ENCODE measurements at places on chromosomes 1 and 21.

DNA sequence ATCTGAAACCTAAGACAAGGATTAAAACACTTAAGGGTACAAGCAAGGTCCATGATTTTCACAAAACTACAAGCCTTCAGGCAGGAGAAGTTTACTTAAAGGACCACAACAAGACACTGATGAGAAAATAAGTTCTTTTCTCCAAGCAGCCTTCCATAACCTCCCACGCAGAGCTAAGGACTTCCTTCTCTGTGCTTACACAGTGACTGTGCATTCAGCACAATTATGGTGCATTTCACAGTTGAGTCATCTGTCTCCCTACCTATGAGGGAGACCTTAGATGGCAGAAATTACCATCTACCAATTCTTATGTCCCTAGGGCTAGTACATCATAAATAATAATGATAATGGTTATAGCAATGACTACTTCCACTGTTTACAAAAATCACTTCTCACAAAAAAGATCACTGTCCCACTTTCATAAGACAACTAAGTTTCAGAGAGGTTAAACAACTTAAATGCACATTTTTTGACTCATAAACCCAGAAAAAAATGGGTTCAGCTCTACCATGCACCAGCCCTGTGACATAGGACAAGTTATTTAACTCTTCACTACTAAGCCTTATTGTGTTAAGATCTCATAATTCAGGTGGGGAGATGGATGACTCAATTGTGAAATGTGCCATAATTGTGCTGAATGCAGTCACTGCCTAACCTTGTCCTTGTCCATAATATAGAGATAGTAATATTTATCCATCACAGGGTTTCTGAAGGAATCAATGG, 45.3 kb downstream of the TARBP1 start:
- DNase-seq, result no peak

DNA sequence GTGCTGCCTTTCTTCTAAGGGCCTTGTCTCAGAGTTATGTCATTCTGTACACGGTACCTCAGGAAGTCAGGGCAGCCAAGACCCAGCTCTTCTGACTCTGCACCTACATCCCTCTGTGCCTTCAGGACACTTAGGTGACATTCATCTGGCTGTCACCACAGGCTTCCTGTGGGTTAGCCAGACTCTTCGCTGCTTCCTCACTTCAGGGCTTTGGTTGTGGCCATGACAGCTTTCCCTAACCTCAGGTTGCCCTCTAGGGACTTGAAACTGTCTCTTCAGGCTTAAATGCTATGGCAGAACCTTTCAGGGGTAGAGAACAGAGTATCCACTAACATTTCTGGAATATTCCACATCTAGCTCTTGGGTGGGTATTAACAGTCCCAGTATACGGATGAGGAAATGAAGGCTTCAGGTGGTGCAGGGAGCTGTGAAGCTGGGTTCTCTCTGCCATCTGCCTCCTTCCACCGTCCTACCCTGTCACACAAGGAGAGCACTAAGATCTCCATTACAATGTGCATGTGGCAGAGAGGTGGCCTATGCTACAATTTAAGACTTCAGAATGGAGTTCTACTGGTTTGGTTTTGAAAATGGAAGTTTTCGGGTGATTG, 9.9 kb downstream of the TSSK3 start:
- DNase-seq, result no peak

- DNase-seq, result no peak
Measured at GRCh38 chr1:86151427-86151826, 5.1 kb downstream of the COL24A1 start.

DNA sequence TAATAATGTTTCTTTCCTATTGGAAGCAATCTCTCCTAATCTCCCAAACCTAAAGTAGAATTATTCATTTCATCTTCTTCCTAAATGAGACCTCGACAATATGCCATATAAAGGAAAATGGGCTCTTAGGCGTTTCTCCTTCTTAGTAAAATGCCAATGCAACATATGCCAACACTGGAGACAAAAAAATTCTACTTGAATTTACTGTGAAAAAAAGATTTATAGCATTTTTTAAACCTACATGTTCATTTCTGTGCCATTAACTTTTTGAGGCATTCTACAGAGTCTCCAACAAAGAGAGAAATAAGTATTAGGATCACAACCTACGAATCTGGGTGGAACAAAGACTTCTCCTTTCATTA, 1.3 kb downstream of the WDR47 start:
- no peak for DNase-seq

DNA sequence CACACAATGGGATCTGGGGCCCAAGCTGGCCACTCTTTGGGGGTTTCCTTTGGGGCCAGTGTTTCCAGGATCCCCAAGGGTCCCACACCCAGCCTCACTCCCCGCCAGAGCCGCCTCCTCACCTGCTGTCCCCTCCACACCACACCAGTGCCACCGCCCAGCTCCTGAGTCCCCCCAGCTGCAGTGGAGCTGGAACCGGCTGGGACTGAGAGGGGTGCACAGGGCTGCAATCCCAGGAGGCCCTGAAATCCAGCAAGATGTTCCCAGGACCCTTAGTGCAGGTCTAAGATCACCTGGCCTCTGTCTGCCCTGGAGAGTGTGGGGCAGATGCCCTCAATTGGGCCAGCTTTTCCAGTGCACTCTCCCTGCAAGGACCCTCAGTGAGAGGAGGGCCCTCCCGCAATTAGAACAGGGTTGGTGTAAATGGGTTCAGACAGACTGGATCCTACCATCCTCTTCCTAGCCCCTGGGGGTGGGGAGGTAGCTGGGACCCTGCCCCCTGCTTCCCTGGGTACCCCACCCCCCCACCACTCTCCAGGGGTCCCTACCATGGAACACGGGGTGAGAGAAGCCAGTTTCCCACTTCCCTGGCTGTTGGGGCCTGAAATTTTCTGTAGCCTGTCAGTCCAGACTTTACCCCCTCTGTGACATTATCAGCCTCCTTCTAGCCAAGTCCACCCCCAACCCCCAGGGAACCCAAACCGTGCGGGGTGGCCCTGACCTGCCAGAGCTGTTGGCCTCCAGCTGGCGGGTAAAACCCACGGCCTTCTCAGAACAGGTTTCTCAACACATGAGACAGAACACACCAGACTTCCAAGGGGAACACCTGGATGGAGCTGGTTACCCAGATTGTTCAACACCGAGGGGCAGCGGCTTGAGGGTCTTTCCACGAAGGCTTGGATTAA, 7.0 kb downstream of the KRTAP10-12 start:
- no peak for DNase-seq

GRCh38 chr21:46116189-46116775, 18.4 kb downstream of the COL6A2 start:
- DNase-seq, result no peak

DNA sequence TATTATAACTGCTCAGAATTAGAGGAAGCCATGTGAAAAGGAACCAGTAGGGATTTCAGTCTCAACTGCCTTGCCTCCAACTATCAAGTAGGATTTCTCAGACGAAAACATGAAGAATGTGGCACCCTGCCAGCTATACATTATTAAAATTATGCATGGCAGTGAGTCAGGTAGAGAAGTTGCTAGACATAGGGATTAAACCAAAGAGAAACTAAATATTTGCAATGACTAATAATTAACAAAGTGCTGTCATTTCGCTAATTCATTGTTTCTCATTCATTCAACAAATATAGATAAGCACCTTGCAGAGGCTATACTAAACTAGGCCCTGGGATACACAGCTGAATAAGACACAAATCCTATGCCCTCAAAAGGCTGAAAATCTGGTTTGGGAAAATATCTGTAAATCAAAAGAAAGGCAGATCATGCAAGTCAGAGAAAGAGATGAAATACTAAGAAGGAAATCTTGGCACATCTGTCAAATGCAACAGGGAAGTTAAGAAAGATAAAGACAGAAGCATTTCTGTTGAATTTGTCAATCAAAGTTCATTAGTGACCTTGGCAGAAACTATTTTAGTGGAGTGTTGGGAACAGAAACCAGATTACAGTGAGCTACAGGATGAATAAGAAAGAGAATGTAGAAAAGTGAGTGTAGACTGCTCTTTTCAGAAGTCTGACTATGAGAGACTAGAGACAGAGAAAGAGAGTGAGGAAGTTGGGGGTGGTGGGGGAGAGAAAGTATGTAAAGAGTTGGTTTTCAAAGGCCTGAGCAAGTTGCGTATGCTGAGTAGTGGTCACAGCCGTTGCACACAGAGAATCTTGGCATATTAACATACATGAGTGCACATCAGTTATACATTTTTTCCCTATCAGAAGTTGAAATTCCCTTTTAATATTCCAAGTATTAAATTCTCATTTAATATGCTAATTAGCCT, 14.7 kb upstream of the NBPF11 start:
- no peak for DNase-seq

DNA sequence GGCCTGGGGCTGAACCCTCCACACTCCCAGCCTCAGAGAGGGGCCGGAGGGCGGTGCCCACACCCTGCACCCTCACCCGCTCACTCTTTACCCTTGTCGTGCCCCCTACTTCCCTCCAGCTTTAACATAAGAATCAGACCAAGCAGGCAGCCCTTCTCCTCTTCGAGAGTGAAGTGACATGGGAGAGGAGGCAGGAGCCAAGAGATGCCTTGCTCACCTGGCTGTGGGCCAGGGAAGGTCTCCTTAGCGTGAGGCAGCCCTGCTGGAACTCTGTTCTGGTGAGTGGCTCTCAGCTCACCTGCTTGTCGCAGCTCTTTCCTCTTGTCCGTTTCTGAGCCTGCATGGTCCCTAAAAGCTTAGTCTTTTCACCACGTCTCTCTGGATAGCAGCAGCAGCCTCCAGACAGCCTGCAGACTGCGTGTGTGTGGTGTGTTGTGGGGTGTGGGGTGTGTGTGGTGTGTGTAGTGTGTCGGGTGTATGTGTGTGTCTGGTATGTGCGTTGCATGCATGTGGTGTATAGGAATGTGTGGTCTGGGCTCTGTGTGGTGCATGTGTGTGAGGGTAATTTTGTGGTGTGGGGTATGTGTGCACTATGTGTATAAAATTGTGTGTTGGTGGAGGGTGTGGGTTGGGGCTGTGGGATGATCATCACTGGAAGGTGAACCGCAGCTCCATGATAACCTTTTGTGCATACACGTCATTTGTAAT, 86.7 kb downstream of the CCDC185 start:
- no peak for DNase-seq

DNA sequence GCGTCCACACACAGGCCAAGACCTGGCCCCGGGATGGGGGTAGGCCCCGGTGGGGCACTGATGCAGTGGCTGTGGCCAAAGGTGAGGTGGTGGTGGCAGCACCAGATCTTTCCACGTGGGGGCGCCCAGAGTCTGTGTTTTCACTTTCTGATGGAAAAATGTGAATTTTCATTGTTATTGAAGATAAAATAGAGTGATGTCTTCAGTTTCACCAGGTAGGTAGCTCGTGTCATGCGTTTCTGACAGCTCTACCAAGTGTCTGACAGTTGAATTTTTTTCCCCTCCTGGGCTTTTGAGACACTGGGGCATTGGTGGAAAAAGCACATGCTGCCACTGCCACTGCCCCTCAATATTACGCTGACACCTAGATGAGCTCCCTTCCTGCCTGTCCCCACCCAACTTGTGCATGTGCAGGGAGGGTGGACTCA, 40.0 kb upstream of the MAGOH start:
- peak; percentile 22 for DNase-seq

DNA sequence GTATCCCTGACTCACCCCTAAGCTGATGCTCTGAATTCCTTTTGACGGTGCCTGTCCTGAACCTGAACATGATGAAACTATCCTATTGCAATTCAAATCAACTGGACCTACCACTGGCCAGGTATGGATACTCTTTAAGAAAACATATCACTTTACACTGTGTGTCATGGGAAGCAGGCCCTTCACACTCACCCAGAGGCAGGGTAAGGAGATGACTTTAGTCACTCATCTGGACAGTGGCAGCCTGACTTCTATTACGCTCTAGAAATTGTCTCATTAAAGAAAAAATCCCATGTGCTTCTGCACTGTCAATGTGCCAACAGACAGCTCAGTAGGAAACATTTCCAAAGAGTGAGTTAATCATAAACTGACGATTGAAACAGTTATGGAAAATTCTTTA, 94.3 kb downstream of the VAV3 start:
- no peak for DNase-seq

- peak; percentile 4 for DNase-seq
Measured at GRCh38 chr1:50959303-50959912, 659 bp downstream of the FAF1 start.

- DNase-seq, result no peak
Measured at GRCh38 chr1:92037400-92037799, 7.6 kb downstream of the EPHX4 start.

DNA sequence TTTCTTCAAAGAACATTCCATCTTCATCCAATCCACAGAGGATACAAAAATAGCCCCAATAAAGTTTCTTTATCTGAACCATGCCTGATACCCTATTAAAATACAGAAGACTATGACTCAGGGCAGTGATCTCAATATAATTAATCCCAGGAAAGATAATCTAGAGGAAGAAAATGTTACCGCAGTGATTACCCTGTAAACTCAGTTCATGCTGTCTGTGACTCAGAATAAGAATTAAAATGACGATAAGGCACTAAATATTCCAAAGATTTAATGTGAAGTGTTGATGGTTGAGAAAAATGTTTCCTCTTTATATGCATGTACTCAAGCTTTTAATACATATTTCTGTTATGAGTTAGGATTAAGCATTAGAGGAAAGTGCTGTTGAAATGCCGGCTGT, 88.6 kb upstream of the LYPLAL1 start:
- no peak for DNase-seq

DNA sequence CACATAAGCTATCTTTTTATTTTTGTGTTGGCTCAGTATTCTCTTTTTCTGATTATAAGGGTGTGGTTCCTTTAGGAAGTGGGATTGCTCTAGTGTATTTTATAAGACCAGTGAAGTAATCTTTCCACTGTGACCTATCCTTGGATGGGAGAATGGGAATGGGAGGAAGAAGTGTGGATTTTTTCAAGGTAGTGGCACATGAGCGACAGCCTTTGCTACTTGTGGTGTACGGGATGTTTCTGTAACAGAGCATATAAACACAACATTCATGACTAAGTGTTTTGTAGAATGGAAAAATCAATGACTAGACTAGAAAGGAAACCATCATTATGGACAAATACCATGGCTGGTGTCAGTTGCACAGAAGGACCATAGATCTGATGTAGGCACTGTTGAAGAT, 209.6 kb downstream of the GIPC2 start:
- no peak for DNase-seq

DNA sequence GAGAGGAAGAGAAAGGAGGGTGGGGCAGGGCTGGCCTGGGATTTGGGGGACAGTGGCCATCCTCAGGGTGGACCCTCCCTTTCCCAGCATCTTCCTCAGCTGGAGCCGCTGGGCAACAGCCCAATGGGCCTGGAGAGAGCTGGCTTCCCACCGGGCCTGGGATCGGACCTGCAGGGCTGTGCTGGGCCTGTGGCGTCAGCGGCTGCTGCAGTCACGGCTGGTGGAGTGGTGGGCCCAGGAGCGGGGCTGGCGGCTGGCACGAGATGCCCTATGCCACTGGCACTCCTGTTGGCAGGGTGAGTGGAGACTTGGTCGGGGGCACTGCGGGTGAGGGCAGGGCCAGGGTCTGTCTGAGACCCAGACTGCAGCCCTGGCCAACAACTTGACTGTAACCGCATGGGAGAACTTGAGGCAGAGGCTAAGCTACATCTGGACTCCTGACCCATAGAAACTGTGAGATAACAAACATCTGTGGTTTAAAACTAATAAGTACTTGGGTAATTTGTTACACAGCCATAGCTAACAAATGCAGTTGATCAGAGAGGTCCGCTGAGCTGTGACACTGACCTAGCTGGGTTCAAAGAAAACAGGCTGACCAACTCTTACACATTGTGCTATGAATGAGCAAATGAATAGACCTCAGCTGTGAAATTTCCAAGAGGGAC, 17.9 kb downstream of the C1orf167 start:
- DNase-seq, result no peak
